LHCN-M2 (cell line): ENCODE measurements at places on chromosomes 3 and 15.
A peak's percentile ranks its signal among the peaks of the same experiment; 100 is the strongest.

DNA sequence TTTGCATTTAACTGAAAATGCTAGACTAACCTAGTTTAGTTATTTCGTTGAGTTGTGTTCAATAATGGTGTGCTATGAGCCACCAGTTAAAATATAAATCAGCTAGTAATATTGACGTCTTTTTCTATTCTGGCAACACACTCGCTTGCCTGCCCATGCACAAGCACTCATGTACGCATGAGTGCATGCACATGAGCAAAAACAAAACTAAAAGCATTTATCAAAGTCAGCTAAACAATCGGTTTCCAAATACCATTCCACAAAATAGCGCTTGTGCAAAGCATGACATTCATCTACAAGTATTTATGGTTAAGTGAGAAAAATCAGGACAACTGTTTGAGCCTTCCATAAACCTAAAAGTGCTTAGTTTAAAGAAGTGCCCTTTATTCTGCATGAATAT is 13.1 kb upstream of the SAMMSON start:
- no peak for DNase-seq

DNA sequence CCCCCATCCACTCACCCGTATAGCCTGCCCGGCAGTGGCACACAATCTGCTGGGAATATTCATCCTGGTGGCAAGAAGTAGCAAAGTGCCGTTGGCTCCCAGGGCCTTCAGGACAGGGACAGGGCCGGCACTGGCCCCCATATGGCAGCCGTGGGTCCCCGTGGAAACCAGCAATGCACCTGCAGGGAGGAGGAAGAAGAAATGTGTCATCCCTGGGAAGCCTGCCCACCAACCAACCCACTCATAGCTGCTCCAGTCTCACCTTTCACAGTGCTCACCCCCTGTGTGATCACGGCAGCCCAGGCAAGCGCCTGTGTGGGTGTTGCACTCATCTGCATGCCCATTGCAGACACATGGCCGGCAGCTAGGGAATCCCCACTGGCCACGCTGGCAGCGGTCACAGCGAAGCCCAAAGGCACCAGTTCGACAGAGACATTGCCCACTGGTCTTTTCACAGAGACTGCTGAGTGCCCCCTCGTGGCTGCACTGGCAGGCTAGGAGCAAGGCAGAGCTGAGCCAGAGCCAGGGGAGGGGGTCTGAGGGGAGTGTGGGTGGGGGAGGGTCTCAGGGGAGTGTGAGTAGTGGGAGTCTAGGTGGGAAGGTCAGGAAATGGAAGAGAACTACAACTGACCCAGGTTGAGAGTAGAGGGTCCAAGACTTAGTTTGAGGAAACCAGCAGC is 4.5 kb upstream of the USP19 start:
- DNase-seq, result no peak

GRCh38 chr3:178036451-178037144 is 499.6 kb upstream of the KCNMB2 start:
- peak; percentile 32 for DNase-seq

- DNase-seq, result no peak
Measured at GRCh38 chr3:122773944-122774509, 19.6 kb downstream of the HSPBAP1 start.

DNA sequence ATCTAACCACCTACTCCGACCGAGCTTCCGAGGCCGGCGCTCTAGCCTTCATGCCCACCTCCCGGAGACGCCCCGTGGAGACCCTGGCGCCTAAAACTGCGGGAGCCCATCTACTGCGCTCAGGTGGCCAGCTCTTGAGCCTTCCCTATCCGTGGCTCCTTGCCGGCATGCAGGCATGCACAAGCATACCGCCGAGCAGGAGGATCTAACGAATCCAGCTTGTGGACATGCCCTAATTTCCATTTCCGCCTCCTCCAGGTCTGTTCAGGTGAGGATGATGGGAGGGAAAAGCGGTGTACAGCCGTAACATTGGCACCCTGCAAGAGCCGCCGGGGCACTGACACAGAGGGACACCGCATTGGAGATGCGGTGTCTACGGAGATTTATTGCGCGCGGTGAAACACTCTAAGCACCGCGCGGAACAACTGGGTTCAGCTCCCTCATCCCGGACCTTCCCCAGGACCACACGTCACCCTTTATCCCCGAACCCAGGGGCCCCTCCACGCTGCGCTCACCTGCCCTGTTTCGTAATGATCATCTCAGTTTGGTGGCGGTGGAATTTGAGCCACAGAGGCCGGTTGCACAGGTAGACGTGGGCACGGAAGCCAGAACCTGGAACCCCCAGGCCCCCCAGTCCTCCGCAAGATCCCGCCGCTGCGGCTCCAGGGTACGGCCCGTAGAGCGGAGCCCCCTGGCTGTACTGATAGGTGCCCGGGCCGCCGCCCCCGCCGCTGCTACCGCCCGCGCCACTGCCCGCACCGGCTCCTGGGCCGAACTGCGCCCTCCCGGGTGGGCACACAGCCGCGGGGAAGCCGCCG is 1.0 kb downstream of the EOMES start:
- no peak for DNase-seq

GRCh38 chr15:89192136-89192535 is 29.2 kb downstream of the RLBP1 start:
- no peak for DNase-seq

DNA sequence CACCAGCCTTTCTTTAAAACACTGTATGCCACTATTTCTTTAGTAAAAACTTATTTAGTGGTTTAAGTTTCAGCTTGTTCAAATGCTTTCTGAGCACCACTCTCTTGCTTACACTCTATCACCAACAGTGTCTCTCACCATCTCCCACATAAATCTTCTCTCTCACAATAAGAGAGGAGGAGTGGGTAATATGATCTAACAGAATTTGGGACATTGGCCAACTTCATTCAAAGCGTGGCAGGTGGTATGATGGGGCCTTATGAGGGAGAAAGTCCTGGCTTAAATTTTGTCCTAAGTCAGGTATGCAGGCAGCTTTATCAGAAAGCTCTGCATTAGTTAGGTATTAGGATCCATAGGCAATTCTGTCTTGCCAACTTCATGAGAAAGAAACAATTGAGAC is 1132.5 kb downstream of the TUSC7 start:
- DNase-seq, result no peak

DNA sequence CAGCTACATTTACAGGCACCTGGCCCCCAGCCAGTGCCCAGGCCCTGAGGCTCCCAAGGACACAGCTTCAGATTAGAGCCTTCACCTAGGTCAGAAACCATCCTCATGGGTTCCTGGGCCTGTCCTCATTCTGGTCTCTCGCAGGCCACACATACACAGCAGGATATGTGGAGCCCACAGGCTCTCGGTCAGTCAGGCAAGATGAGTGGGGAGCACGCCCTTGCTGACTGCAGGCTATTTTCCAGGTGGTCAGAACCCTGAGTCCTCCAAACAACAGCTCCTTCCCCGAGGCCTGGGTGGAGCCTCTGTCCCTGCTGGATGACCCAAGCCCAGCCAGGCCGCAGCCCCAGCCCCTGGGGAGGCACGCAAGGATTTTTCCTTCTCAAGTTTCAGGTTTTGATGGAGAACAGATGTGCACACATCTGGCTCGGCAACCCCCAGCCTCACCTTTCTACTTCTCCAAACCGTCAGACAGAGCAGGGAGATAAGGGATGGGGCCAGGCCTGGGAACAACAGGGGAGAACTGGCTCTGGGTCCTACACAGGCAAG is 1.6 kb downstream of the STRA6 start:
- no peak for DNase-seq

DNA sequence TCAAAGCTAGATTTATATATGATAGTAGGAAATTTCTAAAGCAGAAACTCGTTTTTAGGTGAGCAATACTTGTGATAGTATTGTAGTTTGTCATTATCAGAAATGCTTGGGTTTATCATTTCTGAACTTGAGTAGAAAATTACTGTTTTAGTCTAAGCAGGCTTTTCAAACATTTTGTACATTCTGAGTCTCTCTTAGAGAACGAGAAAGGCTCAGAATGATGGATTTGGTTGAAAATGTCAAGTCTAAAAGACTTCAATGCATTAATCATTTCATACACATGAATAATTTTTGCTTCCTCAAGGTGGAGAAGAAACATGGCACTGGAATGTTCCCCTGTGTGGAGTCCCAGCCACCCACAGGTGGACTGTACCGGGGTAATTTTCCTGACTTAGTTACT is 387.1 kb downstream of the NAALADL2 start:
- no peak for DNase-seq

GRCh38 chr3:67292356-67293121 is 294.4 kb downstream of the KBTBD8 start:
- peak; percentile 9 for DNase-seq

- no peak for DNase-seq
Measured at GRCh38 chr3:150334974-150335373, 73.1 kb upstream of the TSC22D2 start.

- no peak for DNase-seq
Measured at GRCh38 chr3:73225991-73226390, 164.5 kb downstream of the EBLN2 start.

GRCh38 chr15:62653122-62653521 is 389.4 kb upstream of the TPM1 start:
- no peak for DNase-seq

GRCh38 chr3:140073278-140074045 is 138.5 kb downstream of the CLSTN2 start:
- DNase-seq, result no peak

DNA sequence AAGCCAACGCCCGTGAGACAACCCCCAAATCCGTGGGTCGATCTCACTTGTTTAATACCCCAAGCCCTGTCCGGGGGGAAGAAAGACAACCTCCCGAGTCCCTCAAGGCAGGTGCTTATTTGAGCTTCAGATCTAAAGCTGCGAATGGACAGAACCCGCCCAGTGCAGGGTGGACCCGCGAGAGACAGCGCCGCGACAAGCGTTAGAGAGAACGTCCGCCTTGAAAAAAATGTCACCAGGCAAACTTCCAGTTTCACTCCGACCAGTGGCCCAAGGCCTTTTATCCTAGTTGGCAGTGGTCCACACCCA is 740 bp upstream of the OXSR1 start:
- no peak for DNase-seq
